ENCODE measurements at places on chromosomes 7 and 10.
A peak's percentile ranks its signal among the peaks of the same experiment; 100 is the strongest.

DNA sequence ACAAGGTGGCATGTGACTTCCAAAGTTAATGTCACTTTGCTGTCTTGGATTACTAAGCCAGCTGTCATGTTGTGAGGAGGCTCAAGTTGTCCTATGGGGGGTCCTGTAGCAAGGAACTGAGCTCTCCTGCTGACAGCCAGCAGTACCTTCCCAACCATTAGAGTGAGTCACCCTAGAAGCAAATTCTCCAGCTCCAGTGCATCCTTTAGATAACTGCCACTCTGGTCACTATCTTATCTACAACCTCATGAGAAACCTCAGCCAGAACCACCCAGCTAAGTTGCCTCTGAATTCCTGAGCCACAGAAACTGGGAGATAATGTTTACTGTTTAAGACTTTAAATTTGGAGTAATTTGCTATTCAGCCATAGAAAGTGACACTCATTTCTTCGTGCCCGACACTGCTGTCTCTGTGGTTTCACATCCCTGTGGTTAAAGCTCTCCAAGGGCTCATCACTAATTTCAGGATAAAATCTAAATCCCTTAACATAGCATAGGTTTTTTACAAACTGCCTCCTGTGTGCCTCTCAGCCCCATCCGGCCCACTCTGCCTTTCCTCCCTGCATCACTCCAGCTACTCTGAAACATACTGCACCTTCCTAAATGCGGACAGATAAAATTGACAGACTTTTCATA lies 83.5 kb downstream of the PRR15 start:
- no peak for DNase-seq

DNA sequence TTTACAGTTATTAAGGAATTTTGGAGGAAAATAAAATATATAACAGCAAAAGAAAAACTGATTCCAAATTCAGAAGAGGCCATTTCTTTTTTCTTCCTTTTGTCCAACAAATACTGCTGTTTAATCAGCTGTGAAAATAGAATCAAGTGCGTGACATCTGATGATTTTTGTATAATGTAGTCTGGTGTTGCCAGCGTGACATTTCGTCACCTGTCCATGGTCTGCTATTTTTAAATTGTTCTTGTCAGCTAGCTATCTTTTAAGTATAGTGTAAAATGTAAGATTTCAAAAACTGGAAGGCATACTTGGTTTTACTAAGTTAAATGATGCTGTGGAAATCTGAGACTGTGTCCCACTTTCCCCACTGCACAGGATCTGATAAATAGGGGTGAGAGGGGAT lies 105.9 kb downstream of the CPEB3 start:
- no peak for DNase-seq

GRCh38 chr7:28766359-28766758 lies 191.8 kb downstream of the TRIL start:
- DNase-seq: no peak

DNA sequence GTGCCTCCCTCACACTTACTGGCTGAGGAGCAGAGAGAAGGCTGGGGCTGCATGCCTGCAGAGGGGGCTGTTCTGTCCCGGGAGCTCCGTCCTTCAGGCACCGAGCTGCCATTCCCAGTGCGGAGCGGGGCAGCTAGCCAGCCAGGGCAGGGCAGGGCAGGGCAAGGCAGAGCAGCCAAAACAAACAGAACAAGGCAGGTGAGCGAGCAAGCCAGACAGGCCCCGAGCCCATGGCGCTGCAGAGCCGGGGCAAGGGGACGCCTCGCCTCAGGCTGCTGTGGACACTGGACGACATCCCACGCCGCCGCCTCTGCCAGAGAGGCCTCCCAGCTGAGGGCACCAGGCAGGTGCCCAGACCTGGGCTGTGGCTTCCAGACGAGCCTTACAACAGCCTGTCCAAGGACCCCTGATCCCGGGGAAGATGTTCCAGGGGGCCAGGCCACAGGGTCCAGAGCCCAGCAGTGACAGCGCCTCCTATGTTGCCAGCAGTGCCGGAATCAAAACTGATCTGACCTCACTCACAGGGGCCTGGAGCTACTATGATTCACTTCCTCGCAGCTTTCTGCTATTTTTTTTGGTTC lies 8.2 kb upstream of the NDST2 start:
- DNase-seq: no peak

DNA sequence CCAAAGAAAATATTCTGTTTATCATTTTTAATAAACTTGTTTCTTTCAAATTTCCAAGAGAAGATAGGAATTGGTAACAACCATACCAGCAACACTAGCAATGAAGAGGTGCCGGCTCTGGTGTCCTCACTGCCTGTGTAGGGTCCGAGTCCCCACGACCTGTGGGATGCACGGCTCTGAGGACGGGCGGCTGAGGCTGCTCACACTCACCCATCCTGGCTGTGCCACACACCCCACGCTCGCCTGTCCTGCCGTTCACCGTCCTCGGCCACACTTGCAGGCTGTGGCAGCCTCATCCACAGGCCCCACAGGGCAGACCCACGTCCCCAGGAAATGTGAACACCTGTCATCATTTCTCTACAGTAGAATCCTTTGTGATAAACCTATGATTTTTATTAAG lies 48.2 kb upstream of the DPYSL4 start:
- no peak for DNase-seq

DNA sequence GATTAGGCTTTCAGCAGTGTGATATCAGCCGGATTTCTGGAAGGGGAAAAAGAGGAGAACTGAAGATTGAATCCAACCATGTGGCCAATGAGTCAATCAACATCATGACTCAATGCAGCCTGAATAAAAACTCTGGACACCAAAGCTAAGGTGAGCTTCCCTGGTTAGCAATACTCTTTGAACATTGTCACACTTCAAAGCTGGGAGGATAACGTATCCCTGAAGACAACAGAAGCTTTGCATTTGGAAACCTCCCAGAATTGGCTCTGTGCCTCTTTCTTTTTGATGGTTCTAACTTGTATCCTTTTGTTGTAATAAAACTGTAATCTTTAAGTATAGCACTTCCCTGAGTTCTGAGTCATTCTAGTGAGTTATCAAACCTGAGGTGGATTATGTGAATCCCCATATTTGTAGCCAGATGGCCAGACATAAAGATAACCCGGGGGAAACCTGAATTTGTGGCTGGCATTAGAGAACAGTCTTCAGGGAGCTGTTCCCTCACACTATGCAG lies 284.4 kb downstream of the IPMK start:
- DNase-seq: no peak

DNA sequence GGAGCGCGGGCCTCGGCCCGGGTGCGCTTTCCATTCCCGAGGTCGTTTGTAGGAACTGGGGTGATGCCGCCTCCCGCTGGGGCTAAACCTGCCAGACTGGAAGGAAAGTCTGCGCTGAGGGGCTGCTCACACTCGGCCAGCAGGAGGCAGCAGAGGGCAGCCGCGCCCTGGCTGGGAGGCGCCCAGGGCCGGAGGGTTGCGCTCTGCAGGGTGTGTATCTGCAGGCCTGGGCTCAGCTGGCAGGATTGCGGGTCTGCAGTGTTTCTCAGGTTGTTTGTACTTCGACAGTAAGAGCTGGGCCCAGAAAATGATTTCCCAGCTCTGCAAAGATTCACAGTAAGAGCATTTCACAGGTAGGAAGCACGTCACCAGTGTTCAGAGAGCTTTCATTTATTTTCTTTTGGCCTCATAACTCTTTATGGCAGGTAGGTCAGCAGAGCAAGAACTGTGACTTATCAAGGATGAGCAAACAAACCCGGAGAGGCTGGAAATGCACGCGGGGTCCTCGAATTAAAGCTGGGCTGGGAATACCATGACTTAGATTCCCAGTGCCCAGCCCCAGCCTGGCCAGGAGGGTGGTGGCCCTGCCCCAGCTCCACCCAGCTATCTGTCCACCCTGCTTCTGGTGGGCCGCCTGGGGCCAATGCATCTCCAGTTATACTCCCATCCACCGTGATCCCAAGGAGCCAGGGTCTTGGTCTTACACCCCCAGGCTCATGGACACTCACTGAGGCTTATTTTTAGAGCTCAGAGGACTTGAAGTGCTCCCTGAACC lies 15.2 kb upstream of the PPP2R2D start:
- peak; percentile 73 for DNase-seq

- DNase-seq: no peak
Observed at GRCh38 chr7:156543699-156544598, 96.6 kb upstream of the RNF32 start.

GRCh38 chr7:1317646-1318045 lies 85.0 kb downstream of the UNCX start:
- DNase-seq: no peak

DNA sequence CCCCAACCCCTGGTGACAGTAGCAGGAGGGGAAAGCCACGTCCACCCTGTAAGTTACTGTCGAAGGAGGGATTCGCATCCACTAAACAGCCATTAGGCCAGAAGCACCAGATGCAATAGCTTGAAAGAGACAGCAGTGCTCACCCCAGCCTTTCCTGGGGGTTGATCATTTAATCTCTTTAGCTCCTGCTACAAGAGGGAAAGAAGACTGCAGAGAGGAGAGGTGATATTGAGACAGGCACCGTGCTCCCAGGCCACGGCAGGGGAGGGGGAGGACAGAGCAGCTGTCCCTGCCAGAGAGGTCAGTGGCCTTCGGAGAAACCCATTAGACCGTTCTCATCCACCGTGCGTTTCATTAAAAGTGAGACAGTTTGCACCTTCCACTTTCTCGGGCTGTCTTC lies 148.3 kb downstream of the CDH23 start:
- no peak for DNase-seq

- no peak for DNase-seq
Observed at GRCh38 chr7:65926588-65926987, 53.7 kb downstream of the VKORC1L1 start.

DNA sequence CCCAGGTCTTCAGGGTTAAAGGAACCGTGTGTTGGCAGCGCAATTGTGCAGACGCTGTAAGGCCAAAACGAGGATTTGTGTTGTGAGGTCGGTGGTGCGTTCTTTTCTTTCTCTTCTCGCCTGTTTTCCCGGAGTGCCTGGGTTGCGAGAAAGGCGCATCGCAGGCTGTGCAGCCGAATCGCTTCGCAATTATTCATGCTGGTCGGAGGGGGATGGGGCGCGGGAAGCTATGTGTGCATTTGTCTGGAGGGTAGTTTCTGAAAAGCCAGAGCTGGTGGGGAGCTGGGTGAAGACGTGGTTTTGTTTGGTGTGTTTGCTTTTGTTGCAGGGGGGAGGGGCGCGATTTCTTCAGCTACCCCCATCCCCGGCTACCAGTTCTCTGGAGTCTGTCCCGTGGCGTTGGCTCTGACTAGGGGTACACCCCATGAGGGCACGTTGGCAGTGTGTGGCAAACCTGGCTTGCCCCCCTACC lies 2.1 kb downstream of the MXI1 start:
- DNase-seq: peak; percentile 39

GRCh38 chr10:102729029-102730026 lies 14.4 kb upstream of the WBP1L start:
- DNase-seq: peak; percentile 23

- no peak for DNase-seq
Observed at GRCh38 chr7:91571601-91572000, 307.4 kb downstream of the FZD1 start.

- DNase-seq: no peak
Observed at GRCh38 chr7:84264396-84264795, 69.8 kb upstream of the SEMA3A start.

DNA sequence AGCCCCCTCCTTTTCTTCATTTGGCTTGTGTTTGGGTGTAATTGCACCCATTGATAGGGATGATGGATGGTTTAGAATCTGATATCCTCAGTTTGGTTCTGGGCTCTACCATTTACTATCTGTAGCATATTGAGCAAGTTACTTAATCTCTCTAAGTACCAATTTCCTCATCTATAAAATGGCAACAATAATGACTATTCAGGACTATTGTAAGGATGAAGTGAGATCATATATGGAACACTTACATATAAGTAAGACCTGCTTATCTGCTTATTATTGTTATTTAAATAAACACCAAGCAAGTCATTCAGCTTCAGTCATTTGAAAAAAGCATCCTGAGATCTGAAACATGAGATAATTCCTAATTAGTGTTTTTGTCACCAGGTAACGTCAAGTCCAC lies 127.0 kb downstream of the SEC23IP start:
- DNase-seq: no peak

GRCh38 chr7:2967253-2967652 lies 76.4 kb downstream of the CARD11 start:
- DNase-seq: no peak

- DNase-seq: no peak
Observed at GRCh38 chr7:120856621-120857352, 1.2 kb downstream of the TSPAN12 start.

GRCh38 chr10:99529591-99530107 lies 3.1 kb upstream of the NKX2-3 start:
- no peak for DNase-seq

- no peak for DNase-seq
Observed at GRCh38 chr10:89684604-89685003, 16.8 kb upstream of the KIF20B start.

DNA sequence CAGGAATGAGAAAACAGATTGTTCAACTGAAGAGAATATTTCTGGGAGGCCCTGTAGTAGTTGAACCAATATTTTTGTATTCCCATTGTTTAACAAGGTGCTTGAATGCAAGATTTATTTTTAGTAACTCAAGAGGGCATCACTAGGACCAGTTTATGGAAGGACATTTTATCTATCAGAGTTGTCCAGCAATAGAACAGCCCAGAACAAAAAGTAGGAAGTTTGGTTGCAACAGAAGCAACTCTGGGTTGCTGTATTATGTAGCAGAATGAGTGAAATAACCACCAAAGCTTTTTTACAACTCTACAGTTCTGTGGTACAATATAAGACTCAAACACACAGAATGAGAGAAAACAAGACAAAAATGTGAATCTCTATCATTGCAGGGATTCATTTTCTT lies 34.7 kb downstream of the CPED1 start:
- no peak for DNase-seq

- no peak for DNase-seq
Observed at GRCh38 chr10:72328829-72329204, 25.9 kb downstream of the DNAJB12 start.

- no peak for DNase-seq
Observed at GRCh38 chr7:149284343-149284742, 22.3 kb downstream of the ZNF783 start.

GRCh38 chr7:71682841-71683781 lies 551.2 kb downstream of the GALNT17 start:
- no peak for DNase-seq

- no peak for DNase-seq
Observed at GRCh38 chr10:80599424-80599847, 61.7 kb downstream of the SH2D4B start.

DNA sequence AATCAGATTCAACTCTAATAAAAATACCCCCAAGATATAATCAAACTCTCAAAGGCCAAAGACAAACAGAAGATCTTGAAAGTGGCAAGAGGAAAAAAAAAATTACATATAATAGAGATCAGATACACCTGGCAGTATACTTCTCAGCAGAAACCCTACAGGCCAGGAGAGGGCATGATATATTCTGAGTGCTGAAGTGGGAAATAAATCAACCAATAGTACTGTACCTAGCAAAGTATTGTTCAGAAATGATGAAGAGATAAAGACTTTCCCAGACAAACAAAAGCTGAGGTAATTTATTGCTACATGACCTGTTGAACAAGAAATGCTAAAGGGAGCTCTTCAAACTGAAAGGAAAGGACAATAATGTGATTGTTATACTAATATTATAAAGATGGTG lies 291.9 kb downstream of the SH2D4B start:
- DNase-seq: no peak

Data from activated T-helper 1 cell treated with anti-CD3 and anti-CD28 coated beads, Interleukin-2, amount 50 U/mL, for 16 hours (primary cell).